Cardiac septum (tissue), 1 donor: ENCODE measurements at places on chromosomes 11 and 22. TPM values are rescaled to one million over a fixed set of nuclear protein-coding genes. Genes with fewer than 3 reads are reported as not detected.

POGLUT3 gene
- total RNA-seq = 8.6 TPM

DNA sequence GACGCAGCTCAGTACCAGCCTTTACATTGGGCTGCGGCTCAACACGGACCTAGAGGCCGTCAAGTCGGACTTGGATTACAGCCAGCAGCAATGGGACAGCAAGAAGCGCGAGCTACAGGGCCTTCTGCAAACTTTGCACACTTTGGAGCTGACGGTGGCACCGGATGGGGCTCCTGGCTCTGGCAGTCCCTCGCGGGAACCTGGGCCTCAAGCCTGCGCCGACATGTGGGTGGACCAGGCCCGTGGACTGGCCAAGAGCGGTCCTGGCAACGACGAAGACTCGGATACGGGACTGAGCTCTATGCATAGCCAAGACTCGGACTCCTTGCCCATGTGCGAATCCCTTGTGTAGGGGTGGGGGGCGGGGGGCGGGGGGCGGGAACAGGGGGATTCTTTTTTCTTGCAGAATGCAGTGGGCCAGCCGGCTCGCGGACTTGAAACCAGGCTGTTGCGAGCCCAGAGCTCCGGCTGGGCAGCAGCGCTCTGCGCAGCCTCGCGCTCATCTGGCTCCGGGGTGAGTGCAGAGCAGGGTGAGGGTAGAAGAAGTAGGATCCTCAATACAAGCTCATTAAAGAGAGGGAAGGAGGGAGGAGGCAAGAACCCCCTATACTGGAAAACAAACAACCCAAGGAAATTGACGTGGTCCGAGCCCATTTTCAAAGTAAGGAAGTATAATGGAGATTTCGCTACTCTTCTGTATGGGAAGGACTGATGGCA is 1.8 kb downstream of the RASSF10 start:
- DNase-seq = no peak

GRCh38 chr22:22746963-22747933 is 102.8 kb downstream of the GGTLC2 start:
- DNase-seq = no peak

- DNase-seq = peak; percentile 95
Observed at GRCh38 chr11:2314525-2315394, 12.9 kb downstream of the TSPAN32 start.

FADS1 gene
- total RNA-seq = 34.0 TPM

- no peak for DNase-seq
Observed at GRCh38 chr22:35580351-35581022, 36.6 kb downstream of the MB start.

DNA sequence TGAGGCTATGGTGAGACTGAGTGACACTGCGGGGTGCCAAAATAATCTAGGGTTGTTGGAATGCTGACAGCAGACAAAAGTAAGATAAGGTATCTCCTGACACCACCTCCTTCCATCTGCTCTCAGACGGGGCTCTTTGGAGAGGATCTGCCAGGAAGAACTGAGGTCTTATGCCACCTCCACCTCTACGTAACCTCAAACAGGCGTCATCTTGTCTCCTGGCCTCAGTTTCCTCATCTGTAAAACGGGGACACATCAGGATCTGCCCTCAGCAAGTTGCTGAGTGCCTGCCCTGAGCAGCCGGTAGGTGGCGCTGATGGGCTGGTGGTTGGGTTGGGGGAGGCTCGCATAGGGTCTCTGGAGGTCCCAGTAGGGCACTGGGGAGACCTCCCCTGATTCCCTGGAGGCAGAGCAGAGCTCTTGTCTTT is 1.7 kb upstream of the MYEOV start:
- DNase-seq = no peak

KRTAP5-10 gene
- not detected for total RNA-seq

KLHDC7B gene
- 0.08 TPM for total RNA-seq

- DNase-seq = no peak
Observed at GRCh38 chr22:31495343-31495742, 993 bp upstream of the SFI1 start.

GRCh38 chr11:120612513-120613263 is 101.1 kb downstream of the GRIK4 start:
- DNase-seq = no peak

GRCh38 chr11:106091480-106092123 is 14.1 kb downstream of the AASDHPPT start:
- no peak for DNase-seq

GRCh38 chr11:30860146-30860545 is 274.0 kb upstream of the MPPED2 start:
- no peak for DNase-seq

DNA sequence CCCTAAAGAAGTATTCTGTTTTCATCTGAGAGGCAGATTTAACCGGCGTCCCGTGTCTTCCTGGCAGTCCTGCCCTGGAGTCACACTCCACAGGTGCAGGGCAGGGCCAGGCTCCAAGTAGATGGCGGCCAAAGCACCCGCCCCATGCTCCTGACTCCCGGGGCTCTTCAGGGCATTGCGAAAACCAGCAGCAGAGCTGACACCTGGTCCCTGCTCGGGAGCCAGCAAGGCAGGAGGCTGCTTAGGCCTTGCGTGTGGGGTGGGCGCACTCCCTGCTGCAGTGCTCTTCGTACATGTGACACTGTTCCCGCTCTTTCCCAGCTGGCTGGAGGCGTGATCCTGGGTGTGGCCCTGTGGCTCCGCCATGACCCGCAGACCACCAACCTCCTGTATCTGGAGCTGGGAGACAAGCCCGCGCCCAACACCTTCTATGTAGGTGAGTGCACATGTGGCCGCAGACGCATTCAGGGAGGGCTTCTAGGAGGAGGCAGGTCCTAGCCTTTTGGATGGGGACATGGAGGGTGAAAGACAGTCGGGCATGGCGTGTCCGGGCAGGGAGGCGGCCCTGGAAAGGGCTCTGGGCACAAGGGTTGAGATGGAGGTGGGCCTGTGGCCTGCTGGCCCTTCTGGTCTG is 10.3 kb upstream of the TSSC4 start:
- no peak for DNase-seq

- DNase-seq = peak; percentile 94
Observed at GRCh38 chr11:14904745-14905103, 12.7 kb upstream of the CYP2R1 start.

DNA sequence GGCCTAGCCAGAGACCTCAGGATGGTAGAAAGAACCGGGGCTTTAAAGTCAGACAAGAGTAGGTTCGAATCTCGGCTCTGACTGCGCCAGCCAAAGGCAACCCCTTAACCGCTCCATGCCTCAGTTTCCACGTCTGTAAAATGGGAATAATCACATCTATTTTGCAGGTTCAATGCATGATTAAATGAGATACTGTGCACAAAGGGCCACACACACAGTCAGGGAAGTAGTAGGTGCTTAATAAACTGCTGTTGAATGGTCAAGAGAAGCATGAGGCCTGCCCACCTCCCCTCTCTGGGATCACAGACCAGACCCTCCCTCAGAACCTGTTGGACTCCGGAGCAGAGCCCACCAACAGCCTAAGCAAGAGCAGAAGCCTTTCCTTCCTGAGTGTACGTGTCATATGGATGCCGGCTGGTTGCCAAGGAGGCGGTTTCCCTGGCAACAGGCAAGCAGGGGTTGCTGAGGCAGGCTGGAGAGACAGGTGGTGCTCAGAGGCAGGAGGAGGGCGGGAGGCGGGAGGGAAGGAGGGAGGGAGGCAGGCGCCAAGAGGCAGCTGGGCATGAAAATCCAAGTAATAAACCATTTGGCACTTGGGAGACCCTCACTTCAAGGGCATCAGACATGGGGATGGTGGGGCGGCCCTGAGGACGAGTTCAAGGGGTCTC is 43.9 kb downstream of the NFAM1 start:
- no peak for DNase-seq

GRCh38 chr11:117752071-117752470 is 44.9 kb downstream of the DSCAML1 start:
- DNase-seq = no peak

GRCh38 chr11:47488674-47489394 is 39.9 kb upstream of the RAPSN start:
- no peak for DNase-seq

NUDT8 gene
- 31.4 TPM for total RNA-seq

FADS2 gene
- 25.8 TPM for total RNA-seq

DNA sequence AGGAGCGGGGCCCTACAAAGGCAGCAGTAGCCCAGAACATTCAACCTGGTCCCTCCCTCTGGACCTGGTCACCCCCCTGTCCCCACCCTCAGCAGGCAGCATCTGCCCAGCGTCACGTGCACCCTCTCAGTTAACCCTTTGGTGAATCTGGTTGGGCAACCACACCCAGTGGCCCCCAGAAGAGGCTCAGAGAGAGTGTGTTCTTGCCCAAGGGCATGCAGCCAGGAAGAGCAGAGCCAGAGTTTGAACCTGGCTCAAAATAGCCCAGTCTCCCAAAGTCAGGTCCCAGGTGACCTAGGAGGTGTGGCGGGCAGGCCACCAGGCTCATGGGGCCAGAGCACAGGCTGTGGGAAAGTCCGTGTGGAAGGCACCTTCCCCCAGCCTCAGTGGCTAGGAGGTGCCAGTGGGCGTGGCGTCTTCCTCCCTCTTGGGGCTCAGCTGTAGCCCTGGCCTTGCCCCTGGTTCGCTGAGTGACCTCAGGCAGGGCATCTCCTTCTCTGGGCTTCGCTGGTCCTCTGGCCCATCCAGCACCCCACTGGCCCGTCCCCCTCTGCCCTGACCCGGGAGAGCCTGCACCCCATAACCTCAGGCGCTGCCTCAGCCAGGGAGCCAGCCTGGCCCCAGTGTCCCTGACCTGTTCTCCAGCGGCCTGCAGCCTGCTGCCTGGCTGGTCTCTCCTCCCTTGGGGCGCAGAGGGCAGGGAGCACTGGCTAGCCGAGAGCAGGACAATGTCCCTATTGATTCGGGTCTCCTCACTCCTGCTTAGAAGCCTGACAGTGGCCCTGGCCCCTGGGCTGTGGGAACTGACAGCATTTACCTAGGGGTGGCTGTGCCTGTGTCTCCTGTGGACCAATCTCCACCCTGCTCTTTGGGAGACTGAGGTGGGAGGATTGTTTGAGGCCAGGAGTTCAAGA is 7.0 kb downstream of the ALDH3B1 start:
- DNase-seq = no peak

GRCh38 chr11:128757886-128758612 is 64.2 kb downstream of the FLI1 start:
- no peak for DNase-seq

- no peak for DNase-seq
Observed at GRCh38 chr11:116642481-116642880, 130.3 kb downstream of the BUD13 start.

TUBA8 gene
- total RNA-seq = 84.0 TPM

MRGPRX4 gene
- total RNA-seq = not detected

DNA sequence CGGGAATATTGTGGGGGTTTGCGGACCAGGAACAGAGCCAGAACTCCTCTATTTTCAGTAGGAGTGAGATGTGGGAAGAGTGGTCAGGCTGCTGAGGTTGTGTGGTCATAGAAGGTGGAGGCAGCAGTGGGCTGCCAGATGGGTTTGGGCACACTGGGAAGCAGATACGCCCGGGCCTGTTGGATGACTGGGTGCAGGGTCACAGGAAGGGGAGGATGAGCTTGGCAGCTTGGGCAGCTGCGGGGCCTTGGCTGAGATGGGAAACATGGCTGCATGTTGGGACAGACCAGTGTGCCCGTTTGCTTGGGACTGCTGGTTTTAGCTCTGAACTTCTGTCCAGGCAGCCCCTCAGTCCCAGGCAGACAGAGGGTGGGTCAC is 11.4 kb downstream of the SHANK3 start:
- DNase-seq = peak; percentile 65

DNA sequence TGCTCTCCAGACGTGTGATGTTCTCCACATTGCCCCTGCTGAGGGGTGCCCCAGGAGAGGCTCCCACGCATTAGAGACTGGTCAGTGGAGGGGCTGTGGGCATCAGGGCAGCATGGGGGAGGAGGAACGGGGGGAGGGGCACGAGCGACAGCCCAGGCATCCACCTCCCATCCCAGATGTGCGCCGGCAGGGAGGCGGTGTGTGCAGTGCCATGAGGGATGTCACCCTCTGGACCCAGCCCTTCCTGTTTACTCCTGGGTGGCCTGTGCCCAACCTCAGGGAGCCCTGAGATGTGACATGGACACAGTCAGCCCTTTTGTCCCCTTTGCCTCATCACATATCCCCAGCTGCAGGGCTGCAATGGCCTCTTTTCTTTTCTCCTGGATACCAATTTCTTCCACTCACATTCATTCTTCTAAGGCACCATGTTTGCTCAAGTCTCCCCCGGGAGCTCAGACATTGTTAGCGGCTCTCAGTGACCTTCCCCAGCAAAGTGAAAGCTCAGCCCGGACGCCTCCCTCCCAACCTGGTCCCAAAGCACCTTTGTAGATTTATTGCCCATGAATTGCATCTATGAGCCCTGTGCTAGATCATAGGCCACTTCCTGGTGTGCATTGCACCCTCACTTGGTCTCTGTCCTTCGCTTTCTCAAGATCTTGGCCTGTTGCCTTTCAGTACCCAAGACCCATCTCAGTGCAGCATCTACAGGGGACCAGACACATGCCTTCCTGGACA is 150.6 kb downstream of the CEP164 start:
- DNase-seq = no peak

THY1 gene
- 6.8 TPM for total RNA-seq

GRCh38 chr22:46578824-46579561 is 41.2 kb upstream of the GRAMD4 start:
- DNase-seq = no peak

RTN3 gene
- total RNA-seq = 69.6 TPM

DNA sequence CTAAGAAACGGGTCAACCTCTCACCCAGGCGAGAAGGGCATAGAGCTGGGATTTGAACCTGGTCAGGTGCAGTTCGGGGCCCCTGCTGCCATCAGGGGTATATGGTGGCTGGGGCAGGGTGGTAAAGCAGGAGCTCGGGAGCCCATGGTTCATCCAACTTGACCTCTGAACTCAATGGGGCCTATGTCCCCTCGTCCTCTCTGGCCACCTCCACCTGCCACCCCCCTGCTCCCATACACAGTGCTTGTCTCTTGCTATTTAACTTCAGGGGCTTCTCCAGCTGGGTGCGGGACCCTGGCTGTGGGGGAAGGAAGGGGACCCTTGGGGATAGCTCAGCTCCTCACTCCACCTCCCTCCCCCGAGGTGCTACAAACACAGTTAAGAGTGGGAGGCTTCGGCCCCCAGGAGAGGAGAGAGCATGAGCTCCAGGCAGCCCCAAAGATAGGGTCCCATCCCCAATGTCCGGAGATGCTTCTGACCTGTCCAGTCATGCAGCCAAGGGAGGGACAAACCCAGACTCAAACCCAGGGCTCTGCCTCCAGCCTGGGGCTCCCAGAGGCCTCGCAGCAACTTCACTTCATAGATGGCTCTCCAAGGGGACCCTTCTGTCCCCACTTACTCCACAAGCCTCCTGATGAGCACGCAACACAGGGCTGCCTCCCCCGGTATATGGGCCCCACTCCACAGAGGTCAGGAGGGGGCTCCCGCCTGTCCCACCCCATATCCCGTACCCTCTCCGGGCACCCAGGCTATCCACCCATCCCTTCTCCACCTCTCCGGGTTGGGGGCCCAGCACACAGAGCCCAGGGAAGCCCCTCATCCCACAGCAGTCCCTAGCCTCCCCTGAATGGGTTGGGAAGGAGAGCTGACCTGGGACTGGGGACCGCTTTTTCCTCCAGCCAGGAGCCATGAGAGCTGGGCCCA is 712 bp downstream of the IL2RB start:
- no peak for DNase-seq

CBLIF gene
- total RNA-seq = not detected

TP53AIP1 gene
- not detected for total RNA-seq

- DNase-seq = no peak
Observed at GRCh38 chr11:48093323-48093722, 113.0 kb downstream of the PTPRJ start.
